Common myeloid progenitor, CD34-positive (primary cell): ENCODE measurements at places on chromosomes 3 and 15.
A peak's percentile ranks its signal among the peaks of the same experiment; 100 is the strongest.

DNA sequence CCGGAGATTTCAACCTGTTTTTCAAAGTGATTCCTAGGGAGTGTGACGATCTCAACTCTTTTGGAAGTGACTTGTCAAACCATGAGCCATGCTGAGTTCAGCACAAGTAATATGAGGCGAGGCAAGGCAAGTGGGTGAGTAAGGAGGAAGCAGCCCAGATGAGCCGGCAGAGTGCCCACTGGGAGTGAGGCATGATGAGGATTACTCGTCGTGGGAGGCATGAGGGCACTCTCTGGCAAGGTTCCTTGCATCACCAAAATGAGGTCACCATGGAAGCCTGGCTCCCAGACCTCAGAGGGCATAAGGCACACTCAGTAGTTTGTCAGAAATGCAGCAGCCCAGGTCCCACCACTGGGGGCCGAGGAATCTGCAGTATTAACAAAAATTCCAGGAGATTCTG lies 636.1 kb downstream of the MAGI1 start:
- DNase-seq, result no peak

GRCh38 chr3:97838393-97838792 lies 16.6 kb downstream of the CRYBG3 start:
- no peak for DNase-seq

- no peak for DNase-seq
Observed at GRCh38 chr15:33098094-33099058, 96.1 kb downstream of the FMN1 start.

DNA sequence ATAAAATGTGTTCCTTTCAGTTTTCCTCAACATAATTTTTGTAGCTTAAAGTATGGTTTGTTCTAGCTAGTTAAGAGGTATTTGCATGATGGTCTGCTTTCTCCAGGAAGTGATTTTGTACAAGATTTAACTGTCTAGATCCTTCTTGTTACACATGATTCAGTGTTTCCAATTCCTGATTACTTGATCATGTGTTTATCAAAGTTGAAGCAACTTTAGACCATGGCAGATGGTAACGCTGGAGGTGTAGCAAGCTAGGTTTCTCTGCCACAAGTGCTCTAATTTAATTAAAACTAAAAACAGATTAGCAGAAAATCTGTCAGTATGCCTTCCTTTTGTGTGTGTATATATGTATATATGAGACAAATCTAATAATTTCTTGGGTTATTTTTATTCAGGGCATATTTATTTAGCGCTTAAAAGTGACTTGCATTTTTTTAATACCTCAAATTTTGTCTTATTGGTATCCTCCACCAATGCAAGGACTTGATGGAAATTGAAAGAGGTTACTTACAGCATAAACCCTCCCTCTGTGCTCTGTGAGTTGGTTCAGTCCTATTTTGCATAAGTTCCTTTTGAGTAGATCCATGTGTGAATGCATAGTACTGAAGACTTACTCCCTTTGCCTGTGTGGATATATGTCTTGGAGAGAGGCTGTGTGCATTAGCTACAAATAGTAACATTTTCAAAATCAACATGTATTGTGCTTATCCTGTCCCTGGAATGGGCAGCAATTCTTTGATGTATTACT lies 157.3 kb upstream of the CGNL1 start:
- peak; percentile 69 for DNase-seq

DNA sequence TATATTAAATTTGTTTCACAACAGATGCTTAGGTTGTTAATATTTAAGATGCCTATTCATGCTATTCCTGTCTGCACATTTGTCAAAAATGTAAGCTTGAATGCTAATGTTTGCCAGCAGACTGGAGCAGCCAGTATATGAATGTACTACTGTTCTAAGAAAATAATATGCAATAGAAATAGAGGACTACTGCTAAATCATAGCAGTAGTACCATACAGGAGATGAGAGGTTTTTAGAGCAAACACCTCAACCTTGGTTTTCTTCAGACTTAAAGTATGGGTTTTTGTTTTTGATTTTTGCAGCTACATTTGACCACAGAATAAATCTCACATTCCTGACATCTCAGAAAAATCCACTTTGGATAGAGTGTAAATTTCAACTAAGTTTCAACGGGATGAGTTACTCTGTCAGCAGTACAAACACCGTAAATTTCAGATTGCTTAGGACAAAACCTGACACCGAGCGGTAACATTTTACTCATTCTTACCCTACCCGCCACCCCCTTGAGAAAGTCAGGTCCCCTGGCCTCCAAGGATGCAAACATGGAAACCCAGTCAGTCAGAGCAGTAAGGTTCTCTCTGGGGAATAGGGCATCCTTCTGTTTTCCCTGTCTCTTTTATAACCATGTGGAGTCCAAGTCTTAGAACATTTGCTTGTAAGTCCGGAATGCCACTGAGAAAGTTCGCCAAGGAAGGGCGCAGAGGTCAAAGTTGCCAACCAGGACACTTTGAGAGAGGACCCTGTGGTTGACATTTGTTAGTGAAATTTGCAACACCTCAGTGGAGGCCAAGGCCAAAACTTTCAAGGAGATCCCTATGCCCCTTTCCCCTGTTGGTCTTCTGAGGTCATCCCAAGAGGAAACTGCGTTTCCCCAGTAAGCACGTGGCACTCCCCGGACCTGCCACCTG lies 17.9 kb upstream of the SATB1 start:
- DNase-seq, result no peak
